D341Med (cell line): ENCODE measurements at places on chromosomes 3 and 15.

DNA sequence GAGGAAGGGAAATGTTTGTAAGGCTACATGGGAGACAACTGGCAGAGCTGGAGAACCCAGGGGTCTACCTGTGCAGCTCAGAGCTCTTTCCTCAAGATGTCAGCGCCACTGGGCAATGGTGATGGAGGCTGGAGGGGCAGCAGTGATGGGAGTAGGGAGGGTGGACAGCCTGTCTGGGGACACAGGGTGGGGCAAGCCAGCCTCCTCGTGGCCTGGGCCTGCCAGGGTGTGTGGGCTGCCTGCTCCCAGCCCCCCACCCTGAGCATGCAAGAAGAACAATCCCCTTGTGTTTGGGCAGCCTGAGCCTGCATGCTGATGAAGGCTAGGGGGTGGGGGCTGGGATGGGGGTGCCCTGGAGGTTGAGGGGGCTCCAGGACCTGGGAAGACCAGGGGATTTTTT, 1.2 kb downstream of the PCBP4 start:
- DNase-seq, result no peak

DNA sequence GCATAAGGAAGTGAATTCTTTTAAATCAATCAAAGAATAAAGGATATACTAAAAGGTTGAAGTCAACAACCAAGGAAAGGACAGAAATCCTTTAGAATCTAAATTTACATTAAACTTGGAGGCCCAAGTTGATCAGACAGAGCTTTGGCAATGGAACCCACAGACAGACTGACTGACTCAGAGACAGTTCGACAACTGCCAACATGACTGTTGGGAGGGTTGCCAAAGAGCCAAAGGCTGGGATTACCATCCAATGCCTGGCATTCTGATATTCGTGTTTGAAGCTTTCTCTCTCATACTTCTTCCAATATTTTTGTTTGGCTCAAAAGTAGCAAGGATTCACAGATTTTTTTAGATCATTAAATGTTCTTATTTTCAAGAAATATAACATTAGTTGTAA, 406.1 kb downstream of the PLCL2 start:
- DNase-seq, result no peak

- DNase-seq, result no peak
Measured at GRCh38 chr15:40744815-40745152, 10.3 kb downstream of the RMDN3 start.

DNA sequence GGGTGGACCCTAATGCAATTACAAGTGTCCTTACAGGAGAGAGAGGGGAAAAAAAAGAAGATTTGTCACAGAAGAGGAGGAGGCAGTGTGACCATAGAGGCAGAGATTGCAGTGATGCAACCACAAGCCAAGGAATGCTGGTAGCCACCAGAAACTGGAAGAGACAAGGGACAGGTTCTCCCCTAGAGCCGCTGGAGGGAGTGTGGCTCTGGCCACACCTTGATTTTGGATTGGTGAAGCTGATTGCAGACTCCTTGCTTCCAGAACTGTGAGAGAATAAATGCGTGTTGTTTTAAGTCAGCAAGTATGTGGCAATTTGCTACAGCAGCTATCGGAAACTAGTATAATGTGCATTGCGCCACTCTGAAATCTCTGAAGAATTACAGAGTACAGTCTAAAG, 110.1 kb downstream of the SRGAP3 start:
- DNase-seq, result no peak
